ENCODE measurements at places on chromosomes 3 and 15.

DNA sequence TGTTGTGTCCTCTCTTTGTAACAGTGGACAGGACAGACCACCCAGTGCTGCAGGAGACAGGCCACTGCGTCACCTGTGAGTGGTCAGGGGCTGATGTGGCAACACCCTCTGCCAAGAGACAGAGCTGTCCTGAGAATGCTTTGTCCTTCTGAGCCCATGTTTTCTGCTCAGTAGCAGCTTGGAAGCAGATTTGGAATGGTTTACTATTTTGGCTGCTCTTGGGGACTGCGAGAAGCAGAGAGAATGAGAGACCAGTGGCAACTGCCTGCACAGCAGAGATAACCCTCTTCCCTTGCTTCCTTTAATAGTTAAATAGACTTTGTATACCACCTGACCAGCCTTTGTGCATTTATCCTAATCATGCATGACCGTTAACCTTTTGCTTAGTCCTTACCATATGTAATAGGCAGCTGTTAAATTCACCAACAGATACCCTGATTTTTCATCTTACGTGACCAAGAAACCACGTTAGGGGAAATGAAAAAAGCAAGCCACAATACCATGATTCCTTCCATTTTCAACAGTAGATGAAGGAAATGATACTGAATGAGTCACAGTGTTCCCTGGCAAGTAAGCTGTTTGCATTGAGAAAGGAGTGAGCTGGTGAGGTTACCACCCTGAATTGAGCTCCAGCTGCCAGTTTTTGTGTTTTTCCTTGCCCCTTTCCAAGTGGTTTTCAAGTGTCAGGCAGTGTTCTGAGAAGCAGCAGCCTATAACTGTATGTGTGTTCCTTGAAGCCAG lies 35.5 kb downstream of the B3GALNT1 start:
- no peak for DNase-seq

DNA sequence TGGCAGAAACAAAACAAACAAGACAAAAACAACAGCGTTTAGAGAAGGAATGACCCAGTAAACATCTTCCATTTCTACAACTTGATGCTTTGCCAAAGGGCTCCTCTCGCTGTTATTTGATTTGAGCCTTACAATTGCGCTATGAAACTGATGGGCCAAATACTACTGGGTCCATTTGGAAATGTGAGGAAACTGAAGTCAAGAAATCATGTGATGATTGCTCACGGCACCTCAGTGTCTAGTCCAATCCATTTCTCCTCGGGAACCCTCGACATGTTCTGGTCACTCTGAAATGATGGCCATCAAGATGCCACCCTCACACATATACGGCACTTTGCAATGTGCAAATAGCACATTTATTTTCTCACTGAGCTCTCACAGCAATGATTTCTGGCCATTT lies 136.0 kb downstream of the UACA start:
- no peak for DNase-seq

- no peak for DNase-seq
These were observed 154.6 kb upstream of the TLE3 start for GRCh38 chr15:70252056-70252950.

- no peak for DNase-seq
These were observed 666 bp downstream of the SNX33 start for GRCh38 chr15:75648156-75649000.

DNA sequence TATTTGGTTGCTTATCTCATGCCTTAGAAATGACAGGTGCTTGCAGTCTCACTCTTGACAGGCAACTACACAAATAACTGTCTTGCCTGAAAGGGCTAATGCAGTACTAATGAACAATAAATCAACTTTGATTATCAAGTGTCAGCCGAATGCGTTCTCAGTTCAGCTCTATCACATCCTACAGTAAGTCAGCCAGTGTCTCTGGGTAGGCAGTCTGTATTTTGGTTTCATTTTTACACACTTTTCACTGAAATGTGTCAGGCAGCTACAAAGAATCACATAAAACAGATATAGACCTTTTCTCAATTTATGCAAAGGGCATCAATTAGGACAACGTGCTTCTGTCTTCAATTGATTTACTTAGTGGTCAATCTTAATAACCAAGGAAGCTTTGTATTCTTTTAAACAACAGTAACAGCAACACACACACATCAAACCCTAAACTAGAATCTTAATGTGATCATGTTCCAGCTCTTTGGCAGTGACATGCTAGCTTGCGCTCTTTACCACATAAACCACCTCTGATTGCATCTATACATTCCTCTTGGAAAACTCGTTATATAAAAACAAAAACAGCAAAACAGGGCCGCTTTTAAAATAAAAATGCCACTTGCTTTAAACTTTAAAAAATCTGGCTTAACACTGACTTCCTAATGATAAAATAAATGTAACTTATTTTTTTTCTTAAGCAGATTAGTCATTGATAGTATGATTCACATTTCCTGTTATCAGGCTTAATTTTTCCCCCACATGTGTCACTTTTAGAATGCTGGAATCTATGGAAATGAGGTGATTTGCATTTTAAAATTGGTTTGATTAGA lies 520.4 kb downstream of the FOXP1 start:
- DNase-seq: no peak

DNA sequence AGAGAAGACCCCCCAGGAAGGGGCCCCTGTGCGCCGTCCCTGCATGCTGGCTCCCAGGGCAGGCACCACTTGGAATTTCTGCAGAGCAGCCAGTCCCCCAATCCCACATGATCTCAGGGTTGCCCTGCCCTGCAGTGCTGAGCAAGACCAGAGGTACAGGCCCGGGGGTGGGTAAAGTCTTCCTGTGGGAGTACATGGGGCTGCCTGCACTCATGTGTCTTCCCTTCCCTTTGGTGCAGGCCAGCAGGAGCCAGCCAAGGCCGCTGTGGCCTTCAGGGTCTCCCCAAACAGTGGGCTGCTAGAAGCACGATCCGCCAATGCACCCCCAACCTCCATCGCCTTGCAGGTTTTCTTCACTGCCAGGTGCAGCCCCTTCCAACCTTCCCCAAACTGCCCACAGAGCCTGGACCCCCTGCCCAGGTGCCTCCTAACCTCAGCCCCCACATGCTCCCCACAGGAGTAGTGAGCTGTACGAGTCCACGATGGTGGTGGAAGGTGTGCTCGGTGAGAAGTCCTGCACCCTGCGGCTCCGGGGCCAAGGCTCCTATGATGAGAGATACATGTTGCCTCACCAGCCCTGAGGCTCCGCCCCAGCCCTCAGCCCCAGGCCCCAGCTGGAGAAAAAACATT lies 15.0 kb downstream of the ACAA1 start:
- peak; percentile 43 for DNase-seq

DNA sequence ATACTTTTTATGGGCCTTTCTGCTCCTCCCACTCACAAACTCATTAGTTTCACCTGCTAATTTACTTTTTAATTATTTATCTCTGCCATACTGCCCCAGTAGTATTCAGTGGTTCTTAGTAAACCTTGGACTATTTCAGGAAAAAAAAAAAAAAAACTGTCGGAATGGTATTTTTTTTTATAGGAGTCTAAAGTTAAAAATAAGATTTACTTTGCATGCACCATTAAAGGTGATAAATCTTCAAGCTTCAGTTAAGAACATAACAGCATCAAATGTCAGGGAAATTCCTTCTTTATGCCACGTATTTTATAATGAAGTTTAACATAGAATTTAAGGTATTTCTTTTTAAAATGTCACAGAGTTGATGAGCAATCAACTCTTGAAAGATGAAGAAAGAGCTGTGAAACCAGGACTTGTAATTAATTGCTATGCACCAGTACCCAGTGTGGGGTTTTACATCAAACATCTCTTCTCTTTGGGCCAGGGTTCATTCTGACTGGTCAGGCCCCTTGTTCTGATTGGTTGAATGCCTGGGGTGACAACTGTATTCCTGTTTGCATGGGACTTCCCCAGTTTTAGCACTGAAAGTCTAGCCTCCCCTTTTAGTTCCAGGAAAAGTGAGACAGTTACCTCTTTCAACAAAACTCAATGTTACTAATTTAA lies 40.3 kb upstream of the PTPRG start:
- no peak for DNase-seq

DNA sequence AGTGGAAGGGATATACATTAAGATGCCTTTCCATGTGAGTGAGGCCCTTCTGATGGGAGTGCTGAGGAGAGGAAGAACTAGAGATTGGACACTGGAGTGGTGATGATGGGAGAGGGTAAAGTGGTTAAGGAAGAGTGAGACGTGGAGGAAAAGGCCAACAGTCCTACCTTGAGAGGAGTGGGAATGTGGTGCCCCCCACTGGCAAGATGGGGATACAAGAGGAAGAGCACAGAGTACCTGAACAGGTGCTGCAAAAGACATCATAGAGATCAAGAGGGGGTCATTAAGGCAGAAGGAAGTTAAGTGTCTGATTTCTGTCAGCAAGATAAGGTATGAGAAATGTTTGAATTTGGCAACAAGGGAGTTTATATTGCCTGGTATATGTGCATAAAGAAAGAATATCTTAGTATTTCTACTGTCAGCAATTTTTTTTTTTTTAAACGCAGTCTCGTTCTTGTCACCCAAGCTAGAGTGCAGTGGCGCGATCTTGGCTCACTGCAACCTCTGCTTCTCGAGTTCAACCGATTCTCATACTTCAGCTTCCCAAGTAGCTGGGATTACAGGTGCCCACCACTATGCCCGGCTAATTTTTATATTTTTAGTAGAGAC lies 34.0 kb downstream of the ARIH2 start:
- no peak for DNase-seq

GRCh38 chr3:64163755-64164148 lies 61.5 kb downstream of the PRICKLE2 start:
- DNase-seq: no peak

GRCh38 chr3:58693940-58694850 lies 27.6 kb upstream of the FAM3D start:
- DNase-seq: no peak

GRCh38 chr3:17420668-17421067 lies 321.8 kb downstream of the TBC1D5 start:
- no peak for DNase-seq

DNA sequence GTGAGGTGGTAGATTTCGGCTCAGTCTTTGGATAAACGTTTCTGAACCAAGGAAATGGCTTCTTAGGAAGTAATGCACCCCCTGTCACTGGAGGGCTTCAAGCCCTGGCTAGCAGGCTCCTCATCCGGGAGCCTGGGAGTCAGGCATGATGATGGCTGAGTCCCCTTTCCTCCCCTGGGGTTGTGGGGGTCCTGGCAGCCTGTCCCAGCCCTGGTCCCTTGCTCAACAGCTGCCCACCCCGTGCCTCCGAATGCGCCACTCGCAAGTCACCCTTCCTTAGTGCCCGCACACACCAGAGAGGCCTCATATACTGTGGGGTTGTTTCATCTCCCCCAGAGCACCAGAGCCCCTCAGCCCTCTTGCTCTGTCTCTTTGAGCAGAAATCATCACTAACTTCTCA lies 48.2 kb downstream of the BDH1 start:
- no peak for DNase-seq

GRCh38 chr3:7696320-7696719 lies 805.3 kb upstream of the LMCD1 start:
- no peak for DNase-seq

GRCh38 chr3:30646181-30646876 lies 39.9 kb downstream of the TGFBR2 start:
- DNase-seq: no peak

DNA sequence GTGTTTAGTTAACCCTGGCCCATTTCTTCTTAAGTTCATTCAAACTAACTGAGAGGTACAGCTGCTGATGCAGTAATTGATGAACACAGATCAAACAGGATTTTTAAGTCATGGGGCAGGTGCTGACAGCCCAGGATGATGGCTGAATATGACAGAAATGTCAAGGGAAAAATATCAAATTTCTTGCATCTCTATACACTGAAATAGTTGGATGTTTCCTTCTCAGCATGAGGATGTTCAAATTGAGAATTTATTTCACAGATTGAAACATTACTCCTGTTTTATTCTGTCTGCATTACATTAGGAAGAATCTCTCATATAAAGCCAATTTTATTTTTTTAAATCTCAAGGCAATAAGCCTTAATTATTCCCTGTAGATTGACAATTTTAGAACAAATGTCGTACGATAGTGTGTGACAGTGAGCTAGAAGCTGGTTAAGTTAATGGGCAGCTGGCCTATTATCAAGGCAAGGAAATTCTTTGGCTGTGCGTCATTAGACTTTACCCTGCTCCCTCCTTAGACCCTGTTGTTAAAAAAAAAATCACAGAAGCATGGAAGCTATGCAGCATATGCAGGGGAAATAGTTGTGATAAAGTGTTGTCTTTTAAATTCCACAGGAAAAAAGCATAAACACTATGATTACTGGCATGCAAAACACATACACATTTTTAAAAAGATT lies 183.8 kb upstream of the KCNMB2 start:
- DNase-seq: no peak

DNA sequence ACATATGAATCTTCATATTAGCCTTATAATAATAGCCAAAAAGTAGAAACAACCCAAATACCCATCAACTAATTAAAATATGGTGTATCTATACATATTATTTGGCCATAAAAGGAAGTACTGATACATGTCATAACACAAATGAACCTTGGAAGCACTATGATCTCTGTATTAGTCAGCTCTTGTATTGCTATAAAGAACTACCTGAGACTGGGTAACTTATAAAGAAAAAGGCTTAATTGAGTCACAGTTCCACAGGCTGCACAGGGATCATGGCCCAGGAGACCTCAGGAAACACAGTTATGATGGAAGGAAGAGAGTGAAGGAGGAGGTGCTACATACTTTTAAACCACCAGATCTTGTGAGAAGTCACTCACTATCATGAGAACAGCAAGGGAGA lies 16.0 kb upstream of the CCR2 start:
- DNase-seq: no peak

DNA sequence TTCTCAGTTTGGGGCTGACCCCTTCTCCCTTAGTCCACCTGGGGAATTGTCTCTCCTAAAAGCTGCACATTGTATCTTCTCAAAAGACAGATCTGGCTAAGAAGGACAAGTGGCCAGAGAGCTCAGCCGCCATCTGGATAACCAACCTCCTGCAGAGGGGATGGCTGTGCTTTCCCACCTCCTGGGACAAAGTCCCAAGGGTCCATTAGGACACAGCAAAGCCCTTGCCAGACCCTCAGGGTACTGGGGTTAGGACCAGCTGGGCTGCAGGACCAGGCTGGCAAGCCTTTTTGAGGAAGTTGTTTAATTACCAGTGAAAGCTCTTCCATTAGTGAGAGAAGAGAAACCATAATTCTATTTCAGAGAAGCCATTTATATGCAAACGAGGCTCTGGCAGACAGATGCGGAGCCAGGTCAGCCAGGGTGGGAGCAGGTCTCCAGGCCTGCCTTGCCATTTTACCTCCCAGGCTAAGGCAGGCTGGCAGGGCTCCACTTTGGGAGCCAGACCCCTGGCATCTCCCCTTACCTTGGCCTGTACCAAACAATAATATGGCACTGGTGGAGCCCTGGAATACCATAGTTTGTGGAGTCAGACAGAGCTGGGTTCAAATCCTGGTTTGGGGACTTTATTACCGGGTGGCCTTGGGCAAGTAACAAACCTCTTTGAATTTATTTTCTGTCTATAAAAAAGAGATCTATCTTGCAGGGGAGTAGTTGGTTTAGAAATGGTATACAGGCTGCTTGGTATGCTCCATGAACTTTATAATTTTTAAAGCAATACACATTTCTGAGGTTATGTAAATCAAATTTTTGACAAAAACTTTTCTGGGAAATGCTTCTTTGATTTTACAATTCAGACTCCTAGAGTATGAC lies 17.9 kb downstream of the SHF start:
- DNase-seq: no peak

- DNase-seq: peak; percentile 77
These were observed 79.6 kb upstream of the SPATA12 start for GRCh38 chr3:56980798-56981390.

All from activated CD8-positive, alpha-beta memory T cell treated with anti-CD3 and anti-CD28 coated beads, Interleukin-2, amount 50 U/mL, for 48 hours (primary cell).